ENCODE measurements at places on chromosomes 7 and 10.

- no peaks in the 10 kb centered on the region for H3K36me3 ChIP-seq
- peaks cover 9% of the 10 kb centered on the region for H3K27me3 ChIP-seq
- peaks cover 15% of the 10 kb centered on the region for H3K4me1 ChIP-seq
- DNase-seq, result no peak
- no peak overlapping the region for H3K27ac ChIP-seq
These were observed 1.5 kb upstream of the OAT start for GRCh38 chr10:124420254-124420653.

GRCh38 chr7:66867198-66867790 is 53.7 kb upstream of the TMEM248 start:
- H3K27ac ChIP-seq, result no peak overlapping the region
- no peak for DNase-seq
- H3K4me3 ChIP-seq, result no peak overlapping the region
- no peaks in the 10 kb centered on the region for H3K36me3 ChIP-seq

GRCh38 chr10:114581071-114581470 is 77.0 kb downstream of the ABLIM1 start:
- no peak overlapping the region for H3K4me3 ChIP-seq
- no peak for DNase-seq
- H3K4me1 ChIP-seq, result no peaks in the 10 kb centered on the region
- peaks cover 14% of the 10 kb centered on the region for H3K27me3 ChIP-seq
- H3K36me3 ChIP-seq, result no peaks in the 10 kb centered on the region

DNA sequence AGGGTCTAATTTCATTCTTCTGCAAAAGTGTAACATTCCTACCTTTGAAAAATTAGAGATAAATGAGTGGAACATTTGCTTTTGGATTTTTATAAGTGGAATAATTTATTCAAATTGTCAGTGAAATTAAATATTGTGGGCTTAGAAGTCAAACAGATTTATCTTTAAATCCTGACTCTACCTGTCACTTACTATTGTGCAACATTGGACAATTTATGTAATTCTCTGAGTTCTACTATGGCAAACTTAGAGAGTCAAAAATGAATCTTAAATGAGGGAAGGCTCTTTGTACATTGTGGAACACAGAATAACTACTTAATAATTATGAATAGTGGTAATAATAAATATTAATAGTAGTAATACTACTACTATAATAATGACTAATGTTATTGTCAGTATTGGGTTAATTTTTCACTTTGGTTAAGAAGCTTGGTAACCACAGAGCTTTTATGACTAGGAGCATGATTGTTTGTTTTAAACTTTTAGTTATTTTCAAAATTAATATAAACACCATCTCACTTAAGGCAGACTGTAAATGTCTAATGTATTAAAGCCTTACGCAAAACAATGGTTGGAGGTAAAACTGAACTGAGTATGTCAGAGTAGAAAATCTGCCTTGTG is 70.0 kb downstream of the PRKG1 start:
- no peaks in the 10 kb centered on the region for H3K27me3 ChIP-seq
- no peak for DNase-seq
- no peak overlapping the region for H3K4me3 ChIP-seq
- H3K36me3 ChIP-seq, result no peaks in the 10 kb centered on the region
- H3K27ac ChIP-seq, result no peak overlapping the region

GRCh38 chr10:22174442-22174841 is 43.4 kb downstream of the EBLN1 start:
- H3K27me3 ChIP-seq, result peaks cover 20% of the 10 kb centered on the region
- H3K4me3 ChIP-seq, result no peak overlapping the region
- no peaks in the 10 kb centered on the region for H3K4me1 ChIP-seq
- H3K27ac ChIP-seq, result no peak overlapping the region
- H3K36me3 ChIP-seq, result no peaks in the 10 kb centered on the region

DNA sequence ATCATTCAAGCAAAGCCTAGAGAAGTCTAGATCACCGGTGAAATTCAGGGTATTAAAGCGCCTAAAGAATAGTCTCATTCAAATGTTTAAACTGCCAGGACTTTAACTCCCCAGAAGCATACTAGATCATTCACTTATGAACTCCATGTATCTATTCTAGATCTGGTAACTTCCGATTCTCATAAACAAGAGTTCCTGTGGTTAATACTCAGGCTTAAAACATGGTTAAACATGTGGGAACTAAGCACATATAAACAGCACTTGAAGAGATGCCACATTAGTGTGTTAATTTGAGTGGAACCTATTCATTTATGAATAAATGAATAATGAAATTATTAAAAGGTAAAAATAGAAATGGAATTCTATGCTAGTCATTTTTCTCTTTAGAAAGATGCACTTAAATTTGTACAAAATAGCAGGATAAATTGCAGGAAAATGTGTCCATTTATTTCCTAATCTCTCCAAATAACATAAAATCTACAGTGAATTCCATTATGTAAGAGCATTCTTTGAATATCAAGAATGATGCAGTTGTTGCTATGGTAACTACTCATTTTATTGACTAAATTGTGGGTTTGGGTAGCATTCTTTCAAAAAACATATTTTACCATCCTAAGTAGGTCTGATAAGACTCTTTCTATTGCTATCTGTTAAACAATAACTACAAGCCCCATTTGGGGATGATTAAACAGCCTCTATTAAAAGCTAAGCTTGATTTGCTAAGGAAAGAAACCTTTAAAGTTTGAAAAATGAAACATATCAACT is 147.6 kb upstream of the TMEM168 start:
- H3K36me3 ChIP-seq, result peaks cover 7% of the 10 kb centered on the region
- H3K27me3 ChIP-seq, result no peaks in the 10 kb centered on the region
- H3K4me3 ChIP-seq, result peak overlapping the region; percentile 82
- DNase-seq, result no peak
- no peak overlapping the region for H3K27ac ChIP-seq

- H3K4me3 ChIP-seq, result no peak overlapping the region
- H3K4me1 ChIP-seq, result no peaks in the 10 kb centered on the region
- H3K36me3 ChIP-seq, result no peaks in the 10 kb centered on the region
- DNase-seq, result peak; percentile 26
- H3K27ac ChIP-seq, result no peak overlapping the region
- peaks cover 8% of the 10 kb centered on the region for H3K27me3 ChIP-seq
These were observed 98.4 kb upstream of the HABP2 start for GRCh38 chr10:113454341-113455061.

DNA sequence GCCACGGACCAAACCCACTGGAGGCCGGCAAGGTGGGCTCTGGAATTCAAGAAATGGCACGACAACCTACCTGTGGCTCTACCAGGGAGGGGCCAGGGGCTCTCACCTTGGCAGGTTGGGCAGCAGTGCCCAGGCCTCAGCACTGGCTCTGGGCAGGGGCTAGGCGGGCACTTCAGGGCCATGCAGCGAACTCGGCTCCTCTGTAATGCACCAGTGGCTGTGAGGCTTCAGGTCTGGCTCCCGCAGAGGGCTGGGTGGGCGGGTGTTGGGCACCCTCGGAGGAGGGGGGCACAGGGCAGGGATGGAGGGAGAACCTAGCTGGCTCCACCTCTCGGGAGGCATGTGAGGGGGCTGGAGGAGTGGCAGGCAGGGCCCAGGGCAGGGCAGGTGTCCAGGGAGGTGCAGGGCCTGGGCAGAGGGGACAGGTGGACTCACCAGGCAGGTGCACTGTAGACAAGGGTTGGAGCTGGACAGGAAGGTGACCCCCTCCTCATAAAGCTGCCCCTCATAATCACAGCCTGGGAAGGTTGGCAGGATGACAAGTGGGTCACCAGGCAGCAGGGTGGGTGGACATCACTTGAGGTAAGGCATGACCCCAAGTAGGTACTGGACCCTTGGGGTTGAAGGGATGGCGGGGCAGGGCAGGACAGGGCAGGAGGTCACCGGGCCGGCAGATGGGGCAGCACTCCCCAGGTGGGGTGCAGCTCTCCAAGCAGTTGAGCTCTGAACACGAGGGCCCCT is 6.7 kb downstream of the KCP start:
- no peak overlapping the region for H3K27ac ChIP-seq
- no peak overlapping the region for H3K4me3 ChIP-seq
- no peaks in the 10 kb centered on the region for H3K4me1 ChIP-seq
- H3K27me3 ChIP-seq, result peaks cover 6% of the 10 kb centered on the region

- peaks cover 2% of the 10 kb centered on the region for H3K27me3 ChIP-seq
- DNase-seq, result peak; percentile 52
- no peaks in the 10 kb centered on the region for H3K36me3 ChIP-seq
- H3K4me3 ChIP-seq, result no peak overlapping the region
These were observed 4.9 kb upstream of the SLC29A3 start for GRCh38 chr10:71314028-71314693.

DNA sequence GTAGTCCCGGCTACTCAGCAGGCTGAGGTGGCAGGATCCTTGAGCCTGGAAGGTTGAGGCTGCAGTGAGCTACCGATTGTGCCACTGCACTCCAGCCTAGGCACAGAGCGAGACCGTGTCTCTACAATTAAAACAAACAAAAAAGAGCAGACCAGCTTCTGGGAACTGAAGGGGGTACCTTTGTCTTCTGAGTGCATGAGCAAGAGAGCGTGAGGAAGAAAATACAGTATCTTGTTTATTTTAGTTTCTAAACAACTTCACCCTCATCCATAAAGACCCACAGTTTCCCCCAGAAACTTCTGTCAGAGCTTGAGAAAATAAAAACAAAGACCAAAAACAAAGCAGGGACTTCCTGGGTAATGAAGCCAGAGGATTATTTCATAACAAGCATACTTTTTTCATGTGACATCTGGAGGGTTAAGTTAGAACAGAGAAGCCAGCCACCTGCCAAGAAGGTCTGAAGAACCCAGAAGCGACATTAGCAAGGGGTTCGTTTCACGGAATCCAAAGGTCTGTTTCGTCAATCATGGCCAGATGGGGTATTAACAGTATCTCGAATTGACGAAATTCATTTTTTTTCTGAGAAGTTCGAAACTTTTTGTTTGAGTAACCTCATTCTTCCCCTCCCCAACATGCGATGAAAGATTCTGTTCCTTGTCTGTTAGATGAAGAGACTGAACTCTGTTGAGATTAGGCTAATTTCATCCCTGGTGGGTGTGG is 10.2 kb upstream of the IL2RA start:
- peak overlapping the region; percentile 35 for H3K4me3 ChIP-seq
- H3K27me3 ChIP-seq, result peaks cover 2% of the 10 kb centered on the region
- no peak for DNase-seq
- peak overlapping the region; percentile 97 for H3K27ac ChIP-seq
- peaks cover 5% of the 10 kb centered on the region for H3K36me3 ChIP-seq
- H3K4me1 ChIP-seq, result peaks cover 87% of the 10 kb centered on the region

DNA sequence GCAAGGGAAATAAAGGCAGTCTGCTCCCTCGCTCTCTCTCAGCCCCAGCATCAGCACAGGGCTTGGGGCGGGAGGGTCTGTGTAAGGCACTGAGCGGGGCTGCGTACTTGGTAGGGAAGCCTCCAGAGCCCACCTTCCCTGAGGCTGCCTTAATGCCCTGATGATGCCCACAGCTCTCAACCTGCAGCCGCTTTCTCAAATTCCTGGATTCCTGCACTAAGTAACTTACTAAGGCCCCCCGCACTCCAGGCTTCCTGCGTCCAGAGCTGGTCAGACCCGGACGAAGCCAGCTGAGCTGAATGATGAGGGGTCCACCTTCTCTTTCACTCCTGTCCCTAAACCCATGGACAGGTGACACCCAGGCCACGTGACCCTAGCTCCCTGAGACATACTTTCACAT is 63.3 kb downstream of the C10orf143 start:
- no peak for DNase-seq
- no peak overlapping the region for H3K4me3 ChIP-seq
- H3K4me1 ChIP-seq, result no peaks in the 10 kb centered on the region
- peaks cover 3% of the 10 kb centered on the region for H3K27me3 ChIP-seq
- no peak overlapping the region for H3K27ac ChIP-seq

DNA sequence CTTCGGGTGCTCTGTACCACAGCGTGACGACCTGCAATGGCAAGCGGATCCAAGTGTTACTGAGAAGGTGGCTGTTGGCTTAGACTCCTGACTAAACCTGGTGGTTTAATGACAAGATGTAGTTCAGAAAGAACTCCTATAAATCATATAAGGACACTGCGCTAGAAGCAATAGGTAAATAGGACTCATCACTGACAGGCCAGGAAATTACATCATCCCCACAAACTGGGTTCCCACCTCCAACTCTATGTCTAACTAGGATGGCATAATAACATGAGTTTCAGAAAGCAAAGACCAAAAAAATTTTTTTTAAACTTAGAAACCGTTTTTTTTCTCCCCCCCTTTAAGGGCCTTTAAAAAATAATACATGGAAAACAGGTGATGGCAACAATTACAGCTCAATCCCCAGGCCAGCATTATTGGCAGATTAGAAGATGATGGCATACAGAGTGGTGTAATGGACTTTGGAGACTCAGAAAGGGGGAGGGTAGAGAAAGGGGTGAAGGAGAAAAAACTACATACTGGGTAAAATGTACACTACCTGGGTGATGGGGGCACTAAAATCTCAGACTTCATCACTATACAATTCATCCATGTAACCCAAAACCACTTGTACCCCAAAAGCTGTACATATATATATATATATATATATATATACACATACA is 81.4 kb upstream of the FAM133B start:
- DNase-seq, result no peak
- H3K36me3 ChIP-seq, result peaks cover 65% of the 10 kb centered on the region
- H3K27ac ChIP-seq, result no peak overlapping the region
- H3K27me3 ChIP-seq, result no peaks in the 10 kb centered on the region

GRCh38 chr10:19964625-19965024 is 148.4 kb downstream of the PLXDC2 start:
- no peak overlapping the region for H3K27ac ChIP-seq
- H3K4me3 ChIP-seq, result no peak overlapping the region
- no peaks in the 10 kb centered on the region for H3K4me1 ChIP-seq

GRCh38 chr7:28980451-28981160 is 22.5 kb upstream of the TRIL start:
- no peak overlapping the region for H3K4me3 ChIP-seq
- no peaks in the 10 kb centered on the region for H3K4me1 ChIP-seq
- H3K27me3 ChIP-seq, result peaks cover 5% of the 10 kb centered on the region
- H3K36me3 ChIP-seq, result no peaks in the 10 kb centered on the region
- no peak for DNase-seq

DNA sequence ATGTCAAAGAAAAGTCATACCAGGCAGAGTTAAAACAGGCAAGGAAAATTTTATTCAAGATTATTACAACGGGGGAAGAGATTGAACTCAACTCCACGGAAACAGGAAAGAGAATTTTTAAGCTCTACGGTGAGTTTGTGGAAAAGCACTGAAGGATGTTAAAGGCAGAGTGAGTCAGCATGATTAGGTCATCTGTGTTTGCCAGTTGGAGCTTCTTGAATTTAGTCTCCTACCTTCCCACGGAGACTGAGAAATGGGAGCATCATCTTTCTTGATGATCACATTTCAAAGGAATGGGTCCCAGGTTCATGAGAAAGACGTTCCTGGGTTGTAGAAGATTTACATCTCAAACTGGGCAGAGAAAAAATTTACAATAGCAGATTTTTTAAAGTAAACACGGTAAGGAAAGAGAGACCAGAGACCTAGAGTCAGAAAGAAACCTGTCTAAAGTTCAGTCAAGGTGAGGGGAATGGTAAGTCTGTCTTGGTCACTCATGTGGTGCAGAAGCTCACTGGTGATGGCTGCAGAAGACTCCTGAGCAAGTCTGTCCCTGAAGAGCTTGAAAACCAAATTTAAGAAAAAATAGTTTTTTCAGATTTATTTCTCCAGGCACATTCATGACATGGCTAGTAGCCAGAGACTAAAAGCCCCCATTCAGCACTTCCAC is 516.9 kb upstream of the LRRN3 start:
- H3K27me3 ChIP-seq, result peaks cover 15% of the 10 kb centered on the region
- no peaks in the 10 kb centered on the region for H3K36me3 ChIP-seq

GRCh38 chr7:148318838-148319237 is 271.7 kb upstream of the C7orf33 start:
- H3K4me1 ChIP-seq, result no peaks in the 10 kb centered on the region
- no peak overlapping the region for H3K4me3 ChIP-seq
- H3K27ac ChIP-seq, result no peak overlapping the region
- no peaks in the 10 kb centered on the region for H3K27me3 ChIP-seq
- DNase-seq, result no peak
- no peaks in the 10 kb centered on the region for H3K36me3 ChIP-seq
